ENCODE measurements at places on chromosomes 4 and X.

- DNase-seq, result no peak
Observed at GRCh38 chr4:142809559-142809958, 36.5 kb downstream of the INPP4B start.

DNA sequence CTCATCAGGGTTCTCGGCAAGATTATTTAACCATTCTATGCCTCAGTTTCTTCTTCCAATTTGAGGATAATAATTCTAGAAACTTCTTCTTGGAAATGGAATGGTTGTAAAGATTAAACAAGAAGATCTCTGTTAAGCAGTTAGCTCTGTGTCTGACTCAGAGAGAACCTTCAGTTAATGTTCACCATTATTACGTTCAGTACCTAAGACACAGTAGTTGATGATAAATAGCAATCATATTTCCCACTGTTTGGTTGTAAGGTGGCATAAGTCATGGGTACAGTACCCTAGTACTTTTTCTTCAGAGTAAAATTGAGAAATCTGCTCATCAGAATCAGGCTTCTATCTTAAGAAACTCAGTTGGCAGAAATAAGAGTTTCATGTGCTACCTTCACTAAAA is 366.5 kb upstream of the BOD1L1 start:
- DNase-seq, result no peak

GRCh38 chr4:164813554-164813953 is 59.6 kb downstream of the SMIM31 start:
- DNase-seq, result no peak

DNA sequence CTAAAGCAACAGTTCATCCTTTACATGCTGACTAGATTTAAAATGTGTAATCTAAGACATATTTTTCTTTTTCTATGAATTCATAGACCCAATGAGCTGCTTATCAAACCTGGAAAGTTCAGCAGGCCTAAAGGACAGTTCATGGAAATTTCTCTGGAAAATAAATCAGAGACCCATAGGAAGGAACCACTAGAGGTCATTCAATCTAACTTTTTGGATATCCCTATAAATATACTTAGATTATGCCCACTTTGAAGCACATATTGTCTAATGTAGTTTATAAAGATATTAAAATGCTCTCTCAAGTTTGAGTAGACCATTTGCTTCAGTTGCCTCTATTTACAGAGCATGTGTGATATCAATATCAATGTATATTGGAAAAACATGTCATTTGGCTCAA is 473.0 kb downstream of the FAT4 start:
- no peak for DNase-seq

DNA sequence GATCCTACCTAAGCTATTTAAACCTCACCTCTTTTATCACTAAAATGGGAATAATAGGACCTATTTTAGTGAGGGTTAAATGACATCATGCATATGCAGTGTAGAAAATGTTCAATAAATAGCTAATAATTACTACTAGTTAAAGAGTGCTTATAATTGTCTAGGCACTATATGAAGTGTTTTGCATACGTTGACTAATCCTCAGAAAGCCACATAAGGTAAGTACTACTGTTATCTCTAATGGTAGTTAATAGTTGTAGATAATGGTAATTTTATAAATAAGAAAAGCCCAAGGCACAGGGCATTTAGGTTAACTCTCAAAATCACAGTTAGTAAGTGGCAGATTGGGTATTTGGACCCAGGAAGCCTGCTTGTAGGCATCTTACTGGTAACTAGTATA is 47.4 kb upstream of the BOD1L1 start:
- no peak for DNase-seq

All from right lung (tissue), 10 donors.